ENCODE measurements at places on chromosomes 11 and 22. TPM values are rescaled to one million over a fixed set of nuclear protein-coding genes. Genes with fewer than 3 reads are reported as not detected.
A peak's percentile ranks its signal among the peaks of the same experiment; 100 is the strongest.

- no peak for DNase-seq
- H3K27me3 ChIP-seq = no peaks in the 10 kb centered on the region
- H3K4me1 ChIP-seq = no peaks in the 10 kb centered on the region
- no peak overlapping the region for H3K4me3 ChIP-seq
- H3K27ac ChIP-seq = no peak overlapping the region
- no peaks in the 10 kb centered on the region for H3K36me3 ChIP-seq
Observed at GRCh38 chr11:78764946-78765345, 190.3 kb upstream of the NARS2 start.

DNA sequence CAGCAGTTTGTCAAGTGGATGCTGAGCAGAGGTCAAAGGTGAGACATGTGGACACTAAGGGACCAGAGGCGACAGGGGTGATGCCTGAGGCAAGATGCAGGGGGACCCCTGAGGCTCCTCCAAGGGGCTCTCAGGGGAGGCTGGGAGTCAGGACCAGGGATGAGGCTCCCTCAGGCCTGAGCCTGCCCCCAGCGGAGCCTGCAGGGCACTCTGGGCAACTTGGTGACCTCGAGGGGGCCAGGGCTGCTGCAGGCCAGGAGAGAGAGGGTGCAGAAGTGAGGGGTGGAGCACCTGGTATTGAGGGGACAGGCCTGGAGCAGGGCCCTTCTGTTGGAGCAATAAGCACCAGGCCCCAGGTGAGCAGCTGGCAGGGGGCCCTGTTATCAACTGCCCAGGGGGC lies 6.1 kb downstream of the EHBP1L1 start:
- DNase-seq = no peak
- peaks cover 10% of the 10 kb centered on the region for H3K4me1 ChIP-seq
- no peak overlapping the region for H3K4me3 ChIP-seq
- no peaks in the 10 kb centered on the region for H3K27me3 ChIP-seq

- no peaks in the 10 kb centered on the region for H3K36me3 ChIP-seq
- no peak overlapping the region for H3K27ac ChIP-seq
- no peaks in the 10 kb centered on the region for H3K27me3 ChIP-seq
- H3K4me1 ChIP-seq = no peaks in the 10 kb centered on the region
- DNase-seq = no peak
Observed at GRCh38 chr11:73413256-73413655, 37.1 kb downstream of the RELT start.

- H3K27ac ChIP-seq = no peak overlapping the region
- peaks cover 2% of the 10 kb centered on the region for H3K36me3 ChIP-seq
Observed at GRCh38 chr11:63850920-63851319, 12.0 kb downstream of the MARK2 start.

Gene HBB
- total RNA-seq = not detected

DNA sequence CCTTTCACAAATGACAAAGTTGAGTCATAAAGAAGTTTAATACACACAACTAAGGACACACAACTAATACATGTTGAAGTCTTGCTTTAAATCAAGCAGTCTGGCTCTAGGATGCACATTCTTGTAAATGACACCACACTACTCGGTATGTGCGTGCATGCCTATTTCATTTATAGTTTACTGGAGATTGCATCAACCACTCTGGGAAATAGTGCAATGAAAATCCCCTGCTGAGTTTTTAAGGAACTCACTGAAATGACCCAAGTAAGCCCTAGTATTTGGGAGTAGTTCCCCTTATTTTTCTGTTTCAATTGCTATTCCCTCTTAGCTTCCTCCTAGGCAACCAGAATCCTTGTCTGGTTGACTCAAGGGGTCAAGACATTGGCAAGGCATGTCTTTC lies 160.2 kb upstream of the LARGE1 start:
- DNase-seq = no peak
- no peak overlapping the region for H3K4me3 ChIP-seq
- H3K4me1 ChIP-seq = no peaks in the 10 kb centered on the region

DNA sequence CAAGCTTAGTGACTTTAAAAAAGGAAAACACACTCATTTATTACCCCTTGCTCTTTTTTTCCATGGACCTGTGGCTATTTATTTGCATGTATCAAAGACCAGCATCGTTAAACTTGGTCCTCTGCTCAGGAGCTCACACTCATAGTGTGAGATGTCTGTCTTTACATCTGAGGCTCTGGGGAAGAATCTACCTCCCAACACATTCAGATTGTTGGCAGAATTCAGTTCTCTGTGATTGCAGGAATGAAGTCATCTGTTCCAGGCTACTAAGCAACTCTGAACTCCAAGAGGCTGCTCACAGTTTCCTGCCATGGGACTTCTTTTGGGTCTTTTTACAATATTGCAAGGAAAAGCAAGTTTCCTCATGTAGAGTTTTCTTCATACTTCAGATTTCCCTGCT lies 138.8 kb downstream of the LRRC4C start:
- no peaks in the 10 kb centered on the region for H3K4me1 ChIP-seq
- no peak overlapping the region for H3K4me3 ChIP-seq
- no peaks in the 10 kb centered on the region for H3K36me3 ChIP-seq
- H3K27me3 ChIP-seq = no peaks in the 10 kb centered on the region
- DNase-seq = no peak
- no peak overlapping the region for H3K27ac ChIP-seq

Gene PARVB
- not detected for total RNA-seq

- H3K27me3 ChIP-seq = no peaks in the 10 kb centered on the region
- H3K4me3 ChIP-seq = no peak overlapping the region
- H3K36me3 ChIP-seq = peaks cover 4% of the 10 kb centered on the region
- H3K4me1 ChIP-seq = peaks cover 3% of the 10 kb centered on the region
Observed at GRCh38 chr22:32858121-32858703, 56.7 kb downstream of the TIMP3 start.

- peaks cover 31% of the 10 kb centered on the region for H3K4me1 ChIP-seq
- peaks cover 2% of the 10 kb centered on the region for H3K36me3 ChIP-seq
- H3K27me3 ChIP-seq = no peaks in the 10 kb centered on the region
- DNase-seq = no peak
- no peak overlapping the region for H3K4me3 ChIP-seq
Observed at GRCh38 chr11:128503245-128503991, 83.9 kb downstream of the ETS1 start.

DNA sequence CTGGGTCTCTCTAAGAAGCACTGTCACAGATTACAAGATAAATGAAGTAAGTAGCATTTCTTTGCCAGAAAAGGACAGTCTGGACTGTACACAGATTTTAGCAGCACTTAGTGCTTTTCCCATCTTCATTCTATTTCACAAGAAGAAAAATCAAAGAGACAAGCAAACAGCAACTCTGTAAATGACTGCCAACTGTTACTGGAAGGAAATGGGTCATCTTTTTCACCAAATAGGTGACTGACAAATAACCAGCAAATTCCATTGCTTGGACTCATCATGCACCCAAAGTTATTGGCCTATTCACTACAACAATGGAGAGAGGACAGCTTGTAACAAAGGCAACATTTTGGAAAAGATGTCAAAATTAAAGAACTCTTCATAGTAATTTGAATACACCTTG lies 28.9 kb upstream of the CARD18 start:
- H3K36me3 ChIP-seq = no peaks in the 10 kb centered on the region
- H3K27ac ChIP-seq = no peak overlapping the region

GRCh38 chr11:86812322-86812670 lies 12.0 kb downstream of the PRSS23 start:
- peaks cover 6% of the 10 kb centered on the region for H3K4me1 ChIP-seq
- H3K27ac ChIP-seq = no peak overlapping the region
- H3K36me3 ChIP-seq = no peaks in the 10 kb centered on the region
- H3K4me3 ChIP-seq = no peak overlapping the region

DNA sequence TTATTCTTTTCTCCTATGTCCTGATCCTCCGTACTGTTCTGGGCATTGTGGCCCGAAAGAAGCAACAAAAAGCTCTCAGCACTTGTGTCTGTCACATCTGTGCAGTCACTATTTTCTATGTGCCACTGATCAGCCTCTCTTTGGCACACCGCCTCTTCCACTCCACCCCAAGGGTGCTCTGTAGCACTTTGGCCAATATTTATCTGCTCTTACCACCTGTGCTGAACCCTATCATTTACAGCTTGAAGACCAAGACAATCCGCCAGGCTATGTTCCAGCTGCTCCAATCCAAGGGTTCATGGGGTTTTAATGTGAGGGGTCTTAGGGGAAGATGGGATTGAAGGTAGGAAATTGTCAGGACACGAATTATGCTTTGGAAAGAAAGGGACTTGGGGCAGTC lies 843 bp downstream of the OR51T1 start:
- no peaks in the 10 kb centered on the region for H3K36me3 ChIP-seq
- no peak overlapping the region for H3K4me3 ChIP-seq
- no peaks in the 10 kb centered on the region for H3K27me3 ChIP-seq
- peak; percentile 23 for DNase-seq
- H3K4me1 ChIP-seq = peaks cover 14% of the 10 kb centered on the region

DNA sequence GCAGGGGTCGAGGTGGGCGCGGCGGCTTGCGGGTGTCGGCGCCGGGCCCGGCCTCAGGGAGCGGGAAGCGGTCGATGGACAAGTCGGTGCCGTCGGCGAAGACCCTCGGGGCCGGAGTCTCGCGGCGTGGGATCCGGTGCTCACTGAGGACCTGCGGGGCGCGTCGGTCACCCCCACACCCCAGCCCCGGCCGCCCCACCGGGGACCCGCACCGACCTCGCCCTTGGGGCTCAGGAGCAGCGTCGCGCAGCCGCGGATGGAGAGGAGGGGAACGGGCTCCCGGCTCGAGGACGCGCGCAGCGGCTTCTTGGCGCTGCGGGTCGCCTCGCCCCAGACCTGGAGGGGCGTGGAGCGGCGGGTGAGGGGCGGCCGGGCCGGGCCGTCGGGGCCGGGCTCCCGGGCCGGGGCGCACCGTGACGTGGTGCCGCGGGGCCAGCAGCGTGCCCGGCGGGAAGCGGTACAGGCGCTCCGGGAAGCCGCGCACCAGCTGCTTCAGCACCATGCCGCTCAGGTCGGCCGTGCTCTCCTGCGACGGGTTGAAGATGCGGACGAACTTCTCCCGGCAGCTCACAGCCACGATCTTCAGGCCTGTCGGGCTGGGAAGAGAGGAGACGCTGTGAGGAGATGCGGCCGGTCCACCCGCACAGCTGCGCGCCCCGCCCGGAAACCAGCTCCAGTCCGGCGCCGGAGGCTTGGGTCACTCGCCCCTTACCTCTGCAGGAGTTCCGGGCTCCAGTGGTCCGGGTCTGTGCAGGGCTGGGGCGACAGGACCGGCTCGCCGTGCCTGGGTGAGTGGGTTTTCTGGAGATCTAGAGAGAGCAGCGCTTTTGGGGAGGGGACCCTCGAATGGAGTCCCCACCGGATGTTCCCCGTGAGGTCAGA lies 4.5 kb downstream of the LMNTD2 start:
- no peak overlapping the region for H3K4me3 ChIP-seq
- H3K4me1 ChIP-seq = peaks cover 16% of the 10 kb centered on the region
- H3K36me3 ChIP-seq = no peaks in the 10 kb centered on the region
- H3K27me3 ChIP-seq = peaks cover 4% of the 10 kb centered on the region

DNA sequence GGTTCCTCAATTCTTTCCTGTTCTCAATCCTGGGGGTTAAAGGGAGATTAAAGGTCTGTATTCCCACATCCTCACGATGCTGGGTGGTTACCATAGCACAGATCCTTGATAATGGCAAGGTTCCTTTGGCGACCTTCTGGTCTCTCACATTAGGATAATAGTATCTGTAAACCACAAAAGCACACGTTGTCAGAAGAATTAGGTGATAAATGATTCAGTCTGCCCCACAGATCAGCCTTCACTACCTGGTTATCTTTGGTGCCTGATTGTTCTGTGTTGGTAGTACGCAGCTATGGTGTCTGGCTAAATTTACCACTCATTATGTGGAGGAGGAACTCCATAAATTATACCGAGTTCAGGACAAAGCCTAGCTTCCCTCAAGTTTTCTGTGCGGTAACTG lies 78.4 kb downstream of the C2CD3 start:
- DNase-seq = no peak
- no peaks in the 10 kb centered on the region for H3K4me1 ChIP-seq
- no peak overlapping the region for H3K4me3 ChIP-seq
- no peak overlapping the region for H3K27ac ChIP-seq

Gene APOL6
- total RNA-seq = 5.0 TPM

Gene FOLH1
- total RNA-seq = not detected

GRCh38 chr11:94521684-94522083 lies 9.4 kb downstream of the C11orf97 start:
- H3K27ac ChIP-seq = no peak overlapping the region
- H3K4me1 ChIP-seq = no peaks in the 10 kb centered on the region
- no peaks in the 10 kb centered on the region for H3K27me3 ChIP-seq
- no peak overlapping the region for H3K4me3 ChIP-seq
- H3K36me3 ChIP-seq = no peaks in the 10 kb centered on the region

Gene MYOD1
- 679 TPM for total RNA-seq

Gene KRTAP5-10
- not detected for total RNA-seq

DNA sequence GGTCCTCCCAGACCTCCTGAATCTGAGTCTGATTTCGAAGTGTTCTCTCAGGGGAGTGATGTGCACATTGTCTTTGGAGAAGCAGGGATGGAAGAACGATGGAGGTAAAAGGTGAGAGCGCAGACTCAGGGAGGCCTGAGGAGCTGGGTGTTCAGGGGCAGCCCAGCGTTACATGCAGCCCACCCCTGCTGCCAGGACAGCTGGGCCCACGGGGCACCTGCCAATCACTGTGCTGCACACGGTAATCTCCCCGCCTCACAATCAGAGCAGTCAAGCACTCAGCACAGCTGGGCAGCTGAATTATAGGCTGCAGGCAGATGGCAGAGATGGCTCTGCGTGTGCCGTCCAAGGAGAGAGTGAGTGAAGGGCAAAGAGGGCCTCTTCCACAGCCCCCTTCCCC lies 17.9 kb upstream of the HTR3A start:
- no peak overlapping the region for H3K4me3 ChIP-seq
- H3K27ac ChIP-seq = no peak overlapping the region
- no peaks in the 10 kb centered on the region for H3K4me1 ChIP-seq
- H3K27me3 ChIP-seq = no peaks in the 10 kb centered on the region
- H3K36me3 ChIP-seq = no peaks in the 10 kb centered on the region

DNA sequence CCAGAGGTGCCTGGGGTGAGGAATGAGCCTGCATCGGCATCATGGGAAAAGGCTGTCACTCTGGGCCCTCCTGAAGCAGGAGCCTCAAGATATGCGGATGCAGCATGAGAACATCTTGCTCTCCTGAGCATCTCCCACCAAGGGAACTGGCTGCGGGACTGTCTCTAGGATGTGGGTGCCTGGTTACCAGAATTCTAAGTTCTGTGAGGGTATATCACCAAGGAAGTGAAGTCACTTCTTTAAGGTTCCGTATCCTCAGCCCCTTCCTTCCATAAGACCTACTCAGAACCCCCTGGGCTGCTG lies 86.9 kb downstream of the GGTLC2 start:
- peaks cover 7% of the 10 kb centered on the region for H3K27me3 ChIP-seq
- no peak overlapping the region for H3K27ac ChIP-seq
- no peak for DNase-seq
- H3K36me3 ChIP-seq = no peaks in the 10 kb centered on the region
- no peak overlapping the region for H3K4me3 ChIP-seq

Gene SLC7A4
- total RNA-seq = not detected

GRCh38 chr11:38219636-38220035 lies 1621.6 kb upstream of the RAG2 start:
- H3K27me3 ChIP-seq = no peaks in the 10 kb centered on the region
- no peak overlapping the region for H3K27ac ChIP-seq
- DNase-seq = no peak
- H3K4me3 ChIP-seq = no peak overlapping the region
- no peaks in the 10 kb centered on the region for H3K4me1 ChIP-seq
- H3K36me3 ChIP-seq = no peaks in the 10 kb centered on the region
